Nucleus accumbens (tissue), 56 donors: ENCODE measurements at places on chromosomes 3 and 15.

DNA sequence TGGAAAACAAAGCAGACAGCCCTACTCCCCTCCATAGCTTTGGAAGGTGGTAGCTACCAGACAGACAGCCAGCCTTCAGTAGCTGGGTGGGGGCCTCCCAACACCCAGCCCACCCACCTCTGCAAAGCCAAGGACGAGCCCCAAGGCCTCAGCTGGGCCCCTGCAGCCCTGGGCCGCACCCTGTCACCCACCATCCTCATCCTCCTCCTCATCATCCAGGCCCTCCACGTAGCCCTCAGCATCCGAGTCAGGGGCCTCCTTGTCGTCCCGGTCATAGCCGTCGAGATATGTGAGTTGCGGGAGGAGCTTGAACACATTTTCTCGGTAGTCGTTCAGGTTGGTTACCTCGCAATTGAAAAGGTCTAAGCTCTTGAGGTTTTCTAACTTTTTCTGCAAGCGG lies 36.5 kb downstream of the ANP32A start:
- DNase-seq: no peak

DNA sequence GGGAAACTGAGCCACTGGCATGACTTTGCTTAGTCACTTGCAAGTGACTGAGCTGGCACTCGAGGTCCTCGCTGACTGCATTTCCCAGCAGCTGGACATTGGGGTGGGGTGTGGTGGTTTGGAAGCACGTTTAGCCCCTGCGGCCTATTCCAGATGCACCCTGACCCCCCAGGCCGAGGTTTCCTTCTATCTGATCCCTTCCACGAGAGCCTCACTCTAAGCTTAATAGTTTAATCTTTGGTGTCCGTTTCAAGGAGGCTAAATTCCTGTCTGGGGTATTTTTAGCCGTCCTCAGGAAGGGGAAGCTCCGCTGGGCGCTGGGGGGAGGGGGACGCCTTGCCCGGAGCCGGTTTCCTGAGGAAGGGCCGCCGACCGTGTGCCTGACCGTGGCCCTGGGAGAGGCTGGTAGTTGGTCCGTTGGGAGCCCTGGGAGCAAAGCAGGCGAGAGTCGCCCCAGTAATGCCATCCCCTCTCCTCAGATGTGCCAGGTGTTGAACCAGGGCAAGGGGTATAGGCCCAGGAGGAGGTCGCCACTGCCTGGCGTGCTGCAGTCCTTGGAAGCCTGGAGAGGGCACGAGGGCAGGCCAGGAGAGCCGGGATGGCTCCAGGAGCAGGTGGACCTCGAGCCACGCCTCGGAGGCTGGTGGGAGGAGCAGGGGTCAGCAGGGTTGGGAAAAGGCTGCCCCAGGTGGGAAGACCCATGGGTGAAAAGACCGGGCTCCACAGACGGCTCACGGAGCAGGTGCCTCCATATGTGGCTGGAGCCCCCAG lies 37.2 kb downstream of the IDH2 start:
- peak; percentile 27 for DNase-seq

GRCh38 chr3:31355807-31356206 lies 176.9 kb upstream of the STT3B start:
- no peak for DNase-seq

DNA sequence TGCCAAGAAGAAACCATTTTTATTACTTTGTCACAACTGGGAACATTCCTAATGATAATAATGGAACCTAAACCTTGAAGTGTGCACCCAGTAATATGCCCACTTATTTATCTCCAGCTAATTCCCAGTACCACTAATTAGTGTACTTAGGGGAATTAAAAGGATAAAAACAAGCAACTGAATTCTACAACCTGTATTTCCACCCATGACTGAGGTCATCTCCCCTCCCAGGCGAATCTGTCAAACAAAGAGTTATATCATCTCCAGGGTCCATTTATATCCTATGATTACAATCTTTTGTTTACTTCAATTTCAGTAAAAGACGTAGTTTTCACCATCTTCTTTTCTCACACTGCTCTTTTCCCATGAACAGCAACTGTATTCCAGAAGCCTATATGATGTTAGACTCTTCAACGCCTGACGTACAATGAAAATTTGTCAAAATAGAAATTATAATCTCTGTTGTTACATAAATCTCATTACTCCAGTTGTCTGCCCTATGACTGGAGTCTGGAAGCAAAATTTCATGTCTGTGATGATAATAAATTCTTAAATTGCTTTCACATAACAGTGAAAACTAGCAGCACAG lies 177.6 kb downstream of the GOLIM4 start:
- no peak for DNase-seq

GRCh38 chr3:13480340-13481318 lies 523 bp downstream of the HDAC11 start:
- peak; percentile 50 for DNase-seq

DNA sequence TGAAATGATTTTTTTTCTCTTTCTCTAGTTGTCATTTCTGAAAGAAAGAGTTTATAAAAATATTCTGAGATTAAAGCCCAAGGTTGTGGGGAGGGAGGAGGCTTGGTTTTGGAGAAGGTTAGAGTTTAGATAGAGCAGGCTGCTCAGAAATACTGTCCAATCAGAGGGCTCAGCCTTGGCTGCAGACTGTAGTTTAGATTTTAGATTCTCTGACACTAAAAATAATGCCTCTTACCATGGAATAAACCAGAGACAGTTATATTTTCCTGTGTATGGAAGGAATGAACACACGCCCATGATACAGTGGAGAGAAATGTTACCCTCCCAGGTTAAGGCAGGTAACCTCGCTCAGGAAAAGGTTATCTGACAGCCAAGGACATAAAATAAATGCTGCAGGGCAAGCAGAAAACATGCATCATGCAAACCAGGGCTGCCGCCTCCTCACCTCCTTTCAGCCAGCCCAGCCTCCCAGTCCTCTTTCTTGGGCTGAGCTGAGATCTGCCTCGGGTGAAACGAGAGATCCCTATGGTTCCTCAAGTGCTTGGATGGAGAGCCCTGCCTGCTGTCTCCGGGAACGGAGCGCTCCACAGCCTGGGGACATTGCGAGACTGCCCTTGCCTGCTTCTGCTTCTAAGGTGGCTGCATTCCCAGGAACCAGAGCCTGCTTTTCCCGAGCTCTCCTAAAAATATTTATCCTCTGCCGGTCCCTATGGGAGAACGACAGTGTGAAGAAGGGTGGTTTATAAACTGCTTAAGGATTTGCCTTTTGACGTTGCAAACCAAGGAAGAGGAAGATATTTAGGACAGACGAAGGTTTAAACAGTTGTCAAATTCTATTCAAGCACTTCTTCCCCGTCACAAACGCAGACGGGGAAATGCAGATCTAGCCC lies 848 bp downstream of the NCEH1 start:
- DNase-seq: peak; percentile 44

DNA sequence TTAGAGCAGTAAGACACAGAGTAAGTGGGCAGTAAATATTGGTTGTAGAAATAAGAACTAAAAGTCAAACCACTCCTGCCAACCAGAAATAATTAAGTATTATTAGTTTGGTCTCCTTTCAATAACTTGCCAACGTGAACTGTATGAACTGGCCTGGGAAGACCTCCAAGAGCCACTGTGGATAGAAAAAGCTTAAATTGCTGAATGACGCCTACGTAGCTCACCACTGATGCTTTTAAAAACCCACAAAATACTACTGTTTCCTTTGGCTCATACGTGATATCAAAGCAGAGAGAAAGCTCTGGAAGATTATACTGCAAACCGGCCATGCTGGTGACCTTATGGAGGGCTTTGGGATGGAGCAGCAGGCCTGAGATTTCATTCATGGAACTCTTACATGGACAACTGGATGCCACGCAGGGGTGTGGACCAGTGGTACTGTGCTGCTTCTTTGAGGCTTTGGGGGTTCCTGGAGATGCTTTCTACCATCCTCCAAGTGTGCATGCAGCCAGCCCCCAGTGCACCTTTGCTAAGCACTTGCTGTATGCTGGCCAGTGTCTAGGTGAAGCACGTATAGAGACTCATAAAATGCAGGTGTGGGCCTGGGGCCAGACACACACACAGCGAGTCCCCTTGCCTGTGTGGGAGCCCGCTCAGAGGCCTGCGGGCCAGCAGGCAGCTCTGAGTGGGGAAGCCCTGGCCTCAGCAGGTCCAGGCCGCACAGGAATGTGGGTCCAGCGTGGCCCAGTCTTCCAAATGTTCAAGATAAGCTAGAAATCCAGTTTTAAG lies 66.8 kb downstream of the ABTB1 start:
- no peak for DNase-seq

DNA sequence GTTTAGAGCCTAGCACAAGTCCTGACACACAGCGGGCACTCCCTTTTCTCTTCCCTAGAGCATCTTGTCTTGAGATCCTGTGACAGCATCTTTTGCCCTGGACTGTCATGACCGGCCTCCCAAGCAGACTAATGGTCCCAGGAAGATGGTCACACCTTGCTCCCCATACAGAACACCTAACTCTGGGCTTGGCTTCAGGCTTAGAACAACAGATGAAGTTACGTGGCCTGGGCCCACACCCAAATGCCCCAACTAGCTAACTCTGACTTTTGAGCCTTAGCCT lies 781 bp upstream of the IP6K1 start:
- DNase-seq: no peak

DNA sequence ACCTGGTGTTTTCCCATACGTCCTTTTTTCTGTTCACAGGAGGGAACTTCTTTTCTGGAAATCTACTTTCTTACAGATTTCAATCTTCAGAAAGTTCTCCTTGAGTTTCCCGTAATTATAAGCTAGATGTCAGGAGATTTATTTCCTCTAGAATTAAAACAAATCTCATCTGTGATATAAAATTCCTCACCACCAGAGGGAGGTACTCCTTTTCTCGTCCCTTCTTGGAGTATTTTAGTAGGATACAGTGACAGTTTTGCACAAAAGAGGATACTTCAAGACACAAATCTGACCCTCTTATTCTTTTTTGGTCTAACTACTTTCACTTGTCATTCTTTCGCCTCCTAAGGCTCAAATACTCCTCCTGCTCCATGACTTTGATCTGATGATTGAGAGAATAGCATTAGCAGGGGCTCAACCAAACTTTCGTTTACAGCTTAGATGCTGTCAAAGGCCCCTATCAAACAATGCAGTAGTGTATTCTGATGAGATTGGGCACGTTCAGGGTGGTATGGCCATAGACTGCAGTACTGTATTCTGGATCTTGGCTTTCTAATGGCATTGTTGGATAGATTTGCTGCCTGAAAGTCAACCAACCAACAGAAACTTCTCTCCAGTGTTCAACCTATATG lies 38.0 kb downstream of the TMEM41A start:
- no peak for DNase-seq

DNA sequence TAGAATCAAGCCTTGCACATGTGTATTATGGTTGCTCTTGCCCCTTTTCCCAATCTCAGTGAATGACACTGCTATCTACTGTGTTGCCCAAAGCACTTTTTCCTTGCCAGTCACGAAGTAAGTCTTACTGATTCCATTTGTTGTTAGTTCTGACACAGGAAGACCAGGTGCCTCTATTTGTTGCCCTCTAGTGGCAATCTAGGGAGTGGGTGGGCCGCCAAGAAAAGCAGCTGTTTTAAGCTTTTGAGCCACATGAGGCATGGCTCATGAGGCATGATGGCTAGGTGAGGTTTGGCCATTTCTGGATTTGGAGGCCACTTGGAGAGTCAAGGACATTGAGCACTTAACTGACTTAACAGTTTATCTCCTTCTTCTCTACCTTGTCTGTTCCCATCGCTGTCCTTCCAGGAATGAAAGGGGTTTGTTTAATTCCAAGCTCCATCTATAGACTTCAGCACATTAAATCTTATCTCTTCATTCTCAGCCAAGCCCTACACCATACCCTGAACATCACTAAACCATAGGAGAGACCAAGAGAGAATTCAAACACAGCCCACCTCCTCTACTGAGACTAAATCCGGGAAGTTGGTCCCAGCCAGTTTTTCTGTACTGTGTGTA lies 103.1 kb downstream of the HCN4 start:
- no peak for DNase-seq

DNA sequence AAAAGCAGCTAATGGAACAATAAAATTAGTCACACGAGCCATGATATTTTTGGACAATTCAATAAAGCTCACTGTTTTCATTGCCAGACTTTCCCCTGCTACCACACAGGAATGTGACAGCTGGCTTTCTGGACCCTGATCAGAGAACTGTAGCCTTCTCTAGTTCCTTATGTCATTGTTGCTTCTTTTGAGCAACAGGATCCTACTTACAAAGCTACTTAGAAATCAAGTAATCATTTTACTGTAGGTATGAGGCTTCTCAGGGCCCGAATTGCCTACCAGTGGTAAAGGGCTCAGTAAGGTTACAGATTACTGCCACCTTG lies 94.3 kb upstream of the AADACL2 start:
- no peak for DNase-seq

DNA sequence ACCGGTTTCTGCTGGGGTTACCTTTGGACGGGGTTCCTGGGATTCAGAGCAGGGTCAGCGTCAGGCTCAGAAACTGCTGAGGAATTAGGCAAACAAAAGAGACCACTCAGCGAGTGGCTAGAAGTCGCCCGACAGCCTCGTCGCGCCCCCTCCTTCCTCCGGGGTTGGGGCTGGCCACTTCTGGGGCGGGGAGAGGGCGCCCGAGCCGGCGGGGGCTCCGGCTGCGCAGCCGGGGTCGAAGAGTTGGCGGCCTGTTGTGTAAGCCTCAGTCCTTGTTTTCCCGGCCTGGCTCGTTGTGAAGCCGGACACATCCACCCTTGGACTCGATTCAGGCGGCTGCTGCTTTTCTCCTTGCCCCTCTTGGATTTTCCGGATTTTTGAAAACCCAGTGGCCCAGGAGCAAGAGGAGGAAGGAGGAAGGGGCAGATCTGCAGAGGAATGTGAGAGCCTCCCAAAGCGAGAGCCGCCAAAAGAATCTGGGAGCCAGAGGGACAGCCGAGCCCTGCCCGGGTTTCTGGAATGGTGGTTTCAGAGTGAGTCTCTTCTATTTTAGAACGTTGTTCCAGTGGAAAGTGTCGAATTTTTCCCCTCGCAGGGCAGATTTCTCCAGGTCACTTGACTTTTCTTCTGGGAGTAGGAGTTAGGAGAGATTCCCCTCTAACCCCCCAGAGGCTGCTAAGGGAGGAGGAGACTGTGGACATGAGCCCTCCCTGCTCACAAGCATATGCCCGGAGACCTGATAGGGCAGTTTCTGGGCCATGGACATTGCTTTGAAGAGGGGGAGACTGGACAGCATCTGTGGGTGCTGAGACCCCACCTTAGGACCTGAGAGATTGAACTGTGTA lies 666 bp downstream of the SNX33 start:
- peak; percentile 34 for DNase-seq

DNA sequence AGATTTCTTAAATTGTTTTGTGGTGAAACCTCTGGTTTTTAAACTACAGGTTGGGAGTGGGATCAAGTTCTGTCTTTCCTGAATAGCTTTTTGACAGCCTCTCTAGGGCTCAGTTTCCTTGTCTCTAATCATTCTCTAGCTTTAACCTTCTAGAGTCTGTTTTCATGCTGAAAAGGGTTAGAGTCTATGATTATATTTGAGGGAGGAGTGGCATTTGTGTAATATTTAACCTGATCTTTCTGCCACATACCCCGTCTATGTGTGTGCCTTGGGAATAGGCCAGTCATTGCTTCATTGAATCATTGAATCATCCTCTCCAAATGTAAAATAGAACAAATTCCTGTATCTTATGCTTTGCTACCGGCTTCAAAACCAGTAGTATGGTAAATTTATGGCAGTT lies 204.9 kb downstream of the KLHL25 start:
- no peak for DNase-seq

GRCh38 chr15:90031231-90031791 lies 30.2 kb downstream of the ZNF710 start:
- DNase-seq: no peak
